SHP77 treated with DMSO at 0.1 percent for 48 hours (cell line): ENCODE measurements at places on chromosomes 1 and 21.

- DNase-seq = no peak
These were observed 120.5 kb upstream of the KLHDC7A start for GRCh38 chr1:18360251-18360650.

GRCh38 chr1:30572192-30572591 lies 151.2 kb downstream of the MATN1 start:
- DNase-seq = no peak

GRCh38 chr1:1347026-1347595 lies 2.1 kb downstream of the DVL1 start:
- no peak for DNase-seq

- no peak for DNase-seq
These were observed 107.7 kb upstream of the LMO4 start for GRCh38 chr1:87220993-87221392.

DNA sequence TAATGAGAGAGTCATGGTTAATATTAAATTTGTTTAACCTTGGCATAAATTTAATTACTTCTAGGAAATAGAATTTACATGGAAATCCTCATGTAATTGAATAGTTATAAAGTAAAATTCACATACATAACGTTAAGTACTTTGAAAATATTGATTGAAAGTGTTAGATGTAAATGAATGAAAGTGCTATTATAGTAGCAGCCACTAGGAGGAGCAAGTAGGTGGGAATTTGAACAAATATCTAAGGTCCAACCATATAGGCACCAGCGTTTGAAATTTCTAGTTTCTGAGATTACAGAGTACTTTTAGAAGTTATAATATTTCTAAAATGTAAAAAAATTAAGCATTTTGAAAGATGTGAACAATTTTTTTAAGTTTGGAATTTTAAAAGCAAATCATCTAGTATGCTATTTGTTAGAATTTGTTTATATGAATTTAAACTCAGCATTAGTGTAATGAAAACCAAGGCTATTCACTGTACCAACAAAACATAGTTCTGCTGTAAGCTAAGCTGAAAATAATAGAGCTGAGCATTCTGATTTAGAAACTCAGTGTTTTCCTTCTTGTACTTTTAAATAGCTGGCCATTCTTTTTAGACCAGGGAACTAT lies 3.3 kb downstream of the B3GALT2 start:
- peak; percentile 61 for DNase-seq

- no peak for DNase-seq
These were observed 155.9 kb upstream of the NEGR1 start for GRCh38 chr1:72438270-72438669.

- DNase-seq = no peak
These were observed 1.2 kb upstream of the DENND1B start for GRCh38 chr1:197776351-197777105.

GRCh38 chr1:233909195-233909594 lies 4.7 kb downstream of the SLC35F3 start:
- DNase-seq = no peak

DNA sequence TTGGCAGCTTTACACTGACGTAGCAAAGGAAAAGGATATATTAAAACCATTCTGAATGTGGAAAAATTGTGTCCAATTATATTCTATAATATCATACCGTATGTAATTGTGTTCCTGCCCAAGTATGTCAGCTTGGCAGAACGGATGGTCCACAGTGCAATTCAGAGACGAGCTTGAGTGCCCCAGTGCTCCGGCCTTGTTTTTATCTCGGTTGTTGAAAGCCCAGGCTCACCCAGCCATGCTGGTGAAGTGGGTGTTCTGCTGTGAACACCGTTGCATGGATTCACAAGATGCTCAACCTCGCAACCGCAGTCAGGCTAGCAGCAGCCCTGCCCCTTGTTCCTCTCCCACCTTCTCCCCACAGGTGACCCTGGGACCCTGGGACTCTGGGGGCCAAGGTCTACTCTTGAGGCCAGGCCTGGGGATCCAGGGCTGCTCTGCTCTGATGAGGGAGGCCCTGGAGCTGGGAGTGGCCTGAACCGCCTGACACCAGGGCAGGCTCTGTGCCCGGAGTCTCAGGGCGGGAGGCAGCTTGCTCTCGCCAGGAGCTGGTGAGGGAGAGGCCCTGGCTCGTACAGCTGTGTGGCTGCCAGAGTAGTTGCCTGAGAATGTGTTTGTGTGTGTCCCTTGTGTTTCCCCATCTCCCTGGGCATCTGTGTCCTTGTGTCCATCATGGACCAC lies 11.2 kb downstream of the PTPRF start:
- no peak for DNase-seq

- DNase-seq = no peak
These were observed 30.1 kb upstream of the ENO1 start for GRCh38 chr1:8908388-8909151.

DNA sequence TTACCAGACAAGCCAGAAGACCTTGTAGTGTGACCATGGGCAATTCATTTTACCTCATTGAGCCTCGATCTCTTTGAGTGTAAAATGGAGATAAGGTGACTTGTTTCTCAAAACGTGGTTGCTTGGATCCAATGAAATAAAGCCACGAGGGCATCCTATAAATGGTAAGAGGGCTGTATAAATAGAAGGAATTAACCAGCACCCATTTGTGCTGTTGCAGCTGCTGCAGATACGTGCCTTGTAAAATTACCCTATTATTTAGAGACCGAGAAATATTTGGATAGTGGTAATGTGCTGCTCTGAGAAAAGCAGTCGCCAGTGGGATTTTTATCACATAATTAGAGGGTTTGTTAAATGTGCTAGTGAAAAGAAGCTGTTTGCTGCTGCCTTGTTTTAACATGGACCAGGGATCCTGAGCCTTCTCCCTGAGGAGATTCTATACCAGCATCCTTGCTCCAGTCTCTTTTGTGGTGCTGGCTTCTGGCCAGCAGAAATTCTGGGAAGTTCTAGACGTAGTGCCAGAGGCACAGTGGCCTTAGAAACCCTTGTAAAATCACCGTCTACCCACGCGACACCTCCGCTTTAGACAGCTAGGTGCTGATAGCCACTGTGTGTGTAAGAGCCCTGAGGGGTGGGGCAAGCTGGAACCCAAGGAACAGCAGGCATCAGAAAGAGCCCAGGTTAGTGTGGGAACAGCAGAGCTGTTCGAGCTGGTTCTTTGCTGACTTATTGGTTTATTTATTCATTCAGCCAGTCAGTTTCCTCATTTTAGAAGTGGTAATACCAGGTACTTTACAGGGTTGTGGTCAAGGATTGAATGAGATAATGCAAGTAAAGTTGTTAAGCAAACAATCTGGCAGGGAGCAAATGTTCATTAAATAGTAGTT lies 137.5 kb downstream of the NOS1AP start:
- no peak for DNase-seq

GRCh38 chr1:44084998-44085675 lies 33.5 kb upstream of the KLF17 start:
- no peak for DNase-seq

GRCh38 chr1:205961991-205962820 lies 18.9 kb upstream of the SLC26A9 start:
- DNase-seq = no peak

DNA sequence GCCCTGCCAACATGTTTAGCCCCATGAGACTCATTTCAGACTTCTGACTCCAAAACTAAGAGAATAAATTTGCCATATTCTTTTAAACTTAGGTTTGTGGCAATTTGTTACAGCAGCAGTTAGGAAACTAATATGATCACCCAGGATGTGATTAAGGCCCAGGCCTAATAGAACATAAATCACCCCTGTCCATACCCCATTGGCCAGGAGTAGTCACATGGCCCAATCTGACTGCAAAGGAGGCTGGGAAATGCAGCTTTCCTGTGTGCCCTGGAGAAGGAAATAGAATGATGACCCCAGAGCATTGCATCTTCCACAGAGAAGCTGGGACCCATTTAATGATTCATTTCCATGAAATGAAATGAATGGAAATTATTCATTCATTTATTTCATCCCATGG lies 100.4 kb upstream of the KLHDC7A start:
- DNase-seq = no peak

GRCh38 chr1:42913426-42914091 lies 45.1 kb downstream of the SLC2A1 start:
- DNase-seq = peak; percentile 53

GRCh38 chr1:207949571-207950195 lies 38.8 kb upstream of the CD34 start:
- DNase-seq = no peak

DNA sequence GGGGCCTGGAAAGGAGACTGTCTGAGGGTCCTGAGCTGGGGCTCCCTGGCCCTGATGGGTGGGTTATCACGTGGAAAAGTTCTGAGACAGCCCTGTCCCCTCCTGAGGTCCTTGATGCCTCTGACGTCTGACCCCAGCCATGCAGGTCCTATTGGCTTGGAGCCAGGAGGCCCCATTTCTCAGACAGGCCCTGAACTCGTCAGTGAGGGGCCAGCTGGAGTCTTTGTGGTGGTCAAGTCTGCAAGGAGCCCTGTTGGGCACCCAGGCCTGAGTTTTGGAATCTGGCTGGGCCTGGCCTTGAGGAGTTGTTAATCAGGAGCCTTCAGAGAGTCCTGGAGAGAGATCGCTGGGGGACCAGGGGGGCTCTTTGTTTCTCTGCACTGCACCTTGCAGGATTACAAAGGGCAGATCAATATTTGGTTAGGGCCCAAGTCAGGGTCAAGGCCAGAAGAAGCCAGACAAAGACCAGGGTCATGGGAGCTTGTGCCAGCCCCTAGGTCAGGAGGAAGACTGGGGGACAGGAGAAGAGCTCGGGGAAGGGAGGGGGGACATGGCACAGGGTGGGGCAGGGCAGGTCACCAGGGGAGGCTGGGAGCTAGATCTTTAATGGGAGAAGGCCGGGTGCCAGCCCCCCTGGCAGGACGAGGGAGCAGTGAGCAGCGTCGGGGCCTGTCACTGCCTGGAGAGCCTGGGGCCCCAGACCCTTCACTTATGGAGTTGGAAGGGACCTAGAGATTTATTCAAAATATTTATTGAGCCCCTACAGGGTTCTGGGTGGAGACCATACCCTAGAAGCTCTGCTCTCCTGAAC lies 83.2 kb downstream of the PTPRU start:
- no peak for DNase-seq

- DNase-seq = no peak
These were observed 4.8 kb upstream of the RPE65 start for GRCh38 chr1:68454534-68454933.

- no peak for DNase-seq
These were observed 83.8 kb downstream of the STUM start for GRCh38 chr1:226632169-226632879.

DNA sequence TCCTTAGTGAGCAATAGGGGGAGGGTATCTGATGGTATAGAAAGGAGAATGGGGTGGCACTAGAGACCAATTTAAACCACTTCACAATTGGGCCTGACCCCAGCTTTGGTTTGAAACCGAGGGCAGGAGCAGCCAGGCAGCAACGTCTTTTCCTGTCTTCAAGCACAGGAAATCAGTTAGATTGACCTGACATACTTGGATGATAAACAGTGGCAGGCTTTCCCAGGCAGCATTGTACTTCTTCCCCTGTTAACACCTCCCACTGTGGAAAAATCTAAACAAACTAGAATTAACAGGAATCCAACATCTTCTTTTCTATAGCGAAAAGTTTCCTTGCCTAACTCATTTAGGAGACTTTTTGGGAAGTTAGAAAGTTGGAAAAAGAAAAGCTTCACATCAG lies 40.6 kb downstream of the SELL start:
- DNase-seq = no peak

- no peak for DNase-seq
These were observed 52.8 kb upstream of the ZBTB40 start for GRCh38 chr1:22398656-22399420.

DNA sequence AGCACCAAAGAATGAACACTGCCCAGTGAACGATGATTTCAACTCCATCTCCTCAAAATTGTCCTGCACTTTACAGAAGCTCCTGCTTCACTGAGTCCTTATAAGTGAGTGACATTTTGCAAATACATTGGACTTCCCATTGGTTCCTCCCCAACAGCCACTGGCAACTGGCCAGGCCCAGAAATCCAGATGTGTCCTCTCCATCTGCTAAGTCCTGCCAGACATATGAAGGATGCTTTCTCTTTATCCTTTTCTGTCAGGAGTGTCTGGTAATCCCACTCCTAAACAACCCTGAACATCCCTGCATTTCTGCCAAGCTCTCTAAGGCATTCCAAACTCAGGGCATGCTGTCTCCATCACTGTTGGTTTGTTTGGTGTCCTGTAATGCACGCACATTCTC lies 271.8 kb downstream of the RRAGC start:
- DNase-seq = no peak

GRCh38 chr1:185227161-185227560 lies 70.2 kb downstream of the SWT1 start:
- no peak for DNase-seq

- DNase-seq = no peak
These were observed 12.1 kb upstream of the ZDHHC18 start for GRCh38 chr1:26814377-26814776.

DNA sequence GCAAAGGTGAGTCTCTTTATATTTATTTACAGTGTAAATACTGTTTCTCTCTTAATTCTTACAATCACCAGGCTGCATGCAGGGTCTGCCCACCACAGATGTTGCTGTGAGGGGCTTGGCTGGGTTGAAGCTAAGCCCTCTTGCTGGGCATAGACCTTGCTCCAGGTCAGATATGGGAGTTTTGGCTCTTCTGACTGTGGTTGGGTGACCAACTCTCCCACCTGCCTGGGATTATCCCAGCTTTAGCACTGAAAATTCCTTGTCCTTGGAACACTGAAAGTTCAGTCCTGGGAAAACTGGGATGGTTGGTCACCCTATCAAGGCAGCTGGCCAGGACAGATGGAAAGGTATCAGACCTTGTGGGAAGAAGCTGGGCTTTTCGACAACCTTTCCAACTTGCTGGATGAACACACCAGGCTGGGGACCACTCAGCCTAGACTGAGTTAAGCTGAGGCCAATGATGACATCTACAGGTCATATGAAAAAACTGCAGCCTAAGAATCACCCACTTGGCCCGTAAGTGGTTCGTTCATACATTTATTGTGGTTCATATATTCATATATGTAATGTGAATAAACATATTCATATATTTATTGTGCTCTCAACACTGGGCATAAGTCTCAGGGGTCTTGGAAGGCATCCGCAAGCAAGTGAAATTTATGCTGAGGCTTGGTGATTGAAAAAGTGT lies 26.6 kb upstream of the HPDL start:
- peak; percentile 42 for DNase-seq

GRCh38 chr1:89309828-89310227 lies 37.2 kb upstream of the GBP5 start:
- no peak for DNase-seq

DNA sequence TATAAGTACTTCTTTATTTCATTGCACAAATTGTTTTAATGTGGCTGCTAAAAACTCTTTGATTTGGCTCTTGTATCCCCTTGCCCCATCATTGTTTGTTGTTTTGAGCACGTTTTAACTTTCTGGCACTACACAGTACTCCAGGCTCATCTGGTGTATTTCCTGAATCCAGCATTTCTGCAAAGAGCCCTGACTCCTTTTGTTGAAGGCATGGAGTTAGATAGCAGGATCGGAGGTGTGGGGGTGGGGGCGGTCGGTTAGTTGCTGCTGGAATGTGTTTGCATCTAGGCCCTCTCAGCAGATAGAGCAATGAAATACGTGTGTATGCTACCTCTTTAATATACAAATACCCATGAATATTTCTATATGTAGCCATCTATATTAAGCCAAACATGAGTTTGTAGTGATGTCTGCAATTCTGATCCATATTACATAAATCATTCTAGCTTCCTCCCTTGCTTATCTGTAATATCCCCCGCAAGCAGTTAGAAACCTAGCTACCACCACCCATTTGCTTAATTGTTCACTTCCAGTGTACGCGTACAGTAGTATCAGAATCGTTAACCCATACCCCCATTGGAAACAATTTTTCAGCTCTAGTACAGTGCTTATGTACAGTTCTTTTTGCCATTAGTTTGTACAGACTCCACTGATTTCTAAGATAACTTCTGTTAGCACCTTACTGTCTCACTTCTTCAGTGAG lies 106.0 kb downstream of the NOS1AP start:
- DNase-seq = no peak

GRCh38 chr1:223765719-223766340 lies 53.5 kb downstream of the CAPN2 start:
- peak; percentile 89 for DNase-seq
